SK-MEL-5 (cell line): ENCODE measurements at places on chromosomes 12 and 14. TPM values are rescaled to one million over a fixed set of nuclear protein-coding genes. Genes with fewer than 3 reads are reported as not detected.

DNA sequence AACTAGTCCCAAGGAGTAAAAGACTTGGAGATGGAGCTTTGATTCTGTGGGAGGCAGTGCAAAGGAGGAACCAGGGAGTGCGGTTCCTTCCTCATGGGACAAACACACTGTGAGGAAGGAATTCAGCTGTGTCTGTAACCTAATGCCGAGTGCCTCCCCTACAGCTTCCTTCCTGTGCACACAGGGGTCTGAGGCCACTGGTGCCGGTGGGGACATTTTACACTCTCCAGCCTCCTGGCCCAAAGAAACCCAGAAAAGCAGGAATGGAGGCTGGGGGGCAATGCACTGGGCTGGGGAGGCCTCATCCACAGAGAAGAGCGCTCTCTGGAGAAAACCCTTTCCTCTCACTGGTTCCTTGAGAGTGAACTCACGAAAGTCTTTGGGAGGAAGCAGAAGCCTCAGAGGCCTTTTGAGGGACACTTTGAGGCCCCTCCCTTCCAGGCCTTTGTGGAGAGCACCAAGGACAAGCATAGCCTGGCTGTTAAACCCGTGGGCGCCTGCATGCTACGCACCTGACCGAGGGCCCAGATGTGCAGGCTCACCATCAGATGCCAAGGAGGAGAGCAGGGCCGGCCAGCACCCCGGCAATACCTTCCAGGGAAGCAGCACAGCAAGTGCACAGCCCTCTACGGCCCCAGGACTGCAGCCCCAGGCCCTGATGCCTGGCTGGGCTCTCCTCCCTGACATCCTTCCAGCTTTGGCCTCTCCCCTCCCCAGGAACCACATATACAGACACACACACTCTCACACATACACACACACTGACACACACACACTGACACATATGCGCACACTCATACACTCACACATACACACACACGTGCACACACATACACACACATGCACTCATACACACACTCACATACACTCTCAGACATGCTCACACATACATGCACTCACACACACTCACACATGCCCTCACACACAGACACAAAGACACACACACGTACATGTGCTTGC lies 52.0 kb downstream of the NFKBIA start:
- no peak for DNase-seq

GRCh38 chr14:68312884-68313610 lies 479.8 kb downstream of the ZFP36L1 start:
- no peak for DNase-seq

DNA sequence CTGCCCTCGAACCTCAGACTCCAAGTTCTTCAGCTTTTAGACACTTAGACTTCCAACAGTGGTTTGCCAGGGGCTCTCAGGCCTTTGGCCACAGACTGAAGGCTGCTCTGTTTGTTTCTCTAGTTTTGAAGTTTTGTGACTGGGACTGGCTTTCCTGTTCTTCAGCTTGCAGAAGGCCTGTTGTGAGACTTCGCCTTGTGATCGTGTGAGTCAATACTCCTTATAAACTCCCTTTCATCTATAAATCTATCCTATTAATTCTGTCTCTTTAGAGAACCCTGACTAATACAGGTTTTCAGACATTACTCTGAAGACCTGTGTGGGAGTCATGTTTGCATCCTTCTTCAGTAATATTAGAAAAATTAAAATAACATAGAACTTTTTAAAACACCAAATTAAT lies 289.1 kb downstream of the RMST start:
- DNase-seq = no peak

Gene CISTR
- not detected in 2 replicates for total RNA-seq

- no peak for DNase-seq
These were observed 154.7 kb downstream of the ETV6 start for GRCh38 chr12:11804130-11804529.

GRCh38 chr12:93273834-93274564 lies 103.7 kb upstream of the NUDT4 start:
- no peak for DNase-seq

DNA sequence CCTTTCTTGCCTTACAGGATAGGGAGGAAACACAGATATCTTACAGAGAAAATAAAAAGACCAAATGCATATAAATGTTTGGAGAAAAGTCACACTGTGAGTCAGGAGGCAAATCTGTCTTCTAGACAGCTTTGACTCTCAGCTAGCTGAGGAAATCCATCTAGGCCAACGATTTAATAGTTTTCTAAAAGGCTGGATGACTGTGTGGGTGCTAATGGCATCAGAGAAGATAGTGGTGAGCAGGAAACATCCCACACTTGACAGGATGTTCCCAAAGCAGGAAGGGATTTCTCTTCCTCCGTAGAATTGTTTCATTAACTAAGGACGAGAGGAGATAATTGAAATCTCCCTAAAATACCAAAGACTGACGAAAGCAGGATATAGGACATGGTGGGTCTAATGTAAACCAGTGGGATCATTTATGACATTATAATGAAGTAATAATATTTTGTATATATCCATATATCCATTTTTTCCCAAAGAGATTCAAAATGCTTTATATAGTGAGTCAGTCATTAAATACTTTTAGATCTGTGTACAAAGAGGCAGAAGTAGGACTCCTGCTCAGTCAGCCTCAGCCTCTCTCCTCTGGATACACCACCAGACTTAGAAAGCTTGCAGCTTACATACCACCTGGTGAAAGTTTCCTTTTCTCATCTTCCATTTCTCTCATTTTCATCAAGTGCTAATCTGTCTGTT lies 44.3 kb upstream of the PSMA6 start:
- no peak for DNase-seq

DNA sequence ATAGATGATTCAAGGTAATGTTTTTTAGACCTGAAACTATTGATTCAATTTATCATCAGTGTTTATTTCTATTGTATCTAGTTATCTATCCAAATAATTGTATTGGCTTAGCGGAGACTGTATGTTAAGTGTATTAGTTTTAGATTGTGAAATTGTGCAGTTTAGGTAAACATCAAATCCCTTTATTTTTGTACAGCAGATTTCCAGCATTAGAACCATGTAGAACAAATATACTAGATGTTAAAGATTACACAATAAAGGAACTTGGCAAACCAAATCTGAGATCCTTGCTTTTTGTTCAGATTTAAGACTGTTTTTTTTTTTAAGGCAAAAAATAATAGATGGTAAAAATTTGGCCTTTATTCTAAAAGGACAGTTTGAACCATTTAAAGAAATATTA lies 39.3 kb downstream of the PPM1A start:
- no peak for DNase-seq

Gene CPM
- total RNA-seq = 15.0 and 18.2 TPM in 2 replicates

DNA sequence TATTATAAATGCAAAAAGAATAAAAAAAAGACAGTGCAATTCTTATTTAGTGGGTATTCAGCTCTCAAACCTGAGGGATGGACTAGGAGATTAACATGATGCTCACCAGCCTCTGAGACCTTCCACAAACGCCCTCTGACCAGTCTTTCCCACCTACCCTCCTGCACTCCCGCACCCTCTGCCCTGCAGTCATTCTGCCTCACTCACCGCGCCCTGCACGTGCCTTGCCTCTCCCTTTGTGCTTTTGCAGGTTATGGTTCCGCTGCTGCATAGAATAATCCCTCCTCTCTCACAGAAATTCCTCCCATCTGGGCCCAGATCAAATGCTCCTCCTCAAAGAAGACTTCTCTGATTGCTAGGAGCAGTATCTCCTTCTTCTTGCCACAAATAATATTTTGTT lies 28.5 kb upstream of the TMCC3 start:
- DNase-seq = no peak

DNA sequence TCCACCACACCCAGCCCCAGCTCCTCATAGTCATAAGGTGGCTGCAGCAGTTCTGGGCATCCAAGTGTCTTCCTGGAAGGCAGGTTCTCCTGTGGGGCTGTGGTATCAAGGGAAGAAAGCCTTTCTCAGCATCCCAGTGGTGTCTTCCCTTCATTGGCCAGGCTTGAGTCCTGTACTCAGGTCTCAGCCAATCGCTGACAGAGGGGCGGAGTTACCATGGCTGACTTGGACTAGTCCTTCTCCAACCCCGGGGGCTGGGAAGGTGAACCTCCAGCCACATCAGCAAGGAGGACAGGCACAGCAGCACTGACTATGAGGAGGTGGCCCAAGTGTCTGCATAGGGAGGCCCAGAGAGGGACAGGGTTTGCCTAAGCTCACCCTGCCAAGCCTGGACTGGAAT lies 64.0 kb upstream of the SLC24A4 start:
- no peak for DNase-seq

DNA sequence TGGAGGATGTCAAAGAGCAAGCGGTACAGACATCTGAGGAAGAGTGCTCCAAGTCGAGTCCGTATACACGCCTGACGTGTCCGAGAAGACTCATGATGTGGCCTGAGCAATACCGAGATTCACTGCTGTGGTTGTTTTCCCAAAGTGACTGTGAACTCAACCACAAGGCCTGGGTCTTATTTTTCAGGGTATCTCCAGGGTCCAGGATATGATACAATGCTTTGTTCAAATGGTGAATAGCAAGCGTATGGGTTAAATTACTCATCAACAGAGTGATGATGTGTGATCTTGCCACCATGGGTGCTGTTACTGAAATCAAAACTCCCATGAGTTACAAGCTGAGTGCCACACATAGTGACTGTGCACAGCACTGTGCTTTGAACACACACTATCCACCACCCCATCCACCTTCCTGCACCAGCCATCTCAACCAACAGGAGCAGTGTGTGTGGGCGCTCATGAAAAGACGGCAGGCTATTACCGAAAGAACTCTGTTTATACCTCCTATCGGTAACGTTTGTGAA lies 109.6 kb downstream of the BCAT1 start:
- DNase-seq = no peak

DNA sequence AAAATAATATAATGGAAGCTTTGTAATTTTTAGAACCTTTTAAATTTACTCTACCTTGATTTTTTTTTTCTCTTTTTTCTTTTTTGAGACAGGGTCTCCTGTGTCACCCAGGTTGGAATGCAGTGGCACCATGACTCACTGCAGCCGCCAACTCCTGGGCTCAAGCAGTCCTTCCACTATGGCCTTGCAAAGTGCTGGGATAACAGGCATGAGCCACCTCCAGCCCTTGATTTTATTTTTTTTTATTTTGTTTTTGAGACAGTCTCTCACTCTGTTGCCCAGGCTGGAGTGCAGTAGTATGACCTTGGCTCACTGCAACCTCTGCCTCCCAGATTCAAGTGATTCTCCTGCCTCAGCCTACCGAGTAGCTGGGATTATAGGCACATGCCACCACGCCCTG lies 65.3 kb upstream of the TRAF3 start:
- DNase-seq = no peak

- DNase-seq = no peak
These were observed 380.1 kb downstream of the RAD51B start for GRCh38 chr14:68199554-68200151.

Gene SOAT2
- not detected in 2 replicates for total RNA-seq

GRCh38 chr12:3761116-3761735 lies 8.3 kb upstream of the CRACR2A start:
- no peak for DNase-seq

Gene LALBA
- total RNA-seq = not detected in 2 replicates

DNA sequence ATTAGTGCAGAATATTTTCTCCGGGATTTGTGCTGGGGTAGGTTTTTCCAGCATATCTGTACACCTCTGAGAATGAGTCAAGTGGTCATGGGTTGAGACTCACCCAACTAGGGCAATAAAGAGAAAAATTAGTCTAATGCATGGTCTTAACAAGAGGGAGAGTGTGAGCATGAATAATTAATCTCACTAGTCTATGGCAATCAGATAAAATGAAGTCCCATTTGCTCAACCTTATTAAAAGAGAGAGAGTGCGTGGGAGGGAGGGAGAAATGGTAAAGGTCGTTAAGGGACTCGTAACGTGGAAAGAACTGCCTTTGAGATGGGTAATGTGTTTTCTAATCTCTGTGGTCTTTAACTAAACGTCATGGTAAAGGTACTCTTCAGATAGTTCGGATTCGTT lies 91.6 kb downstream of the TESC start:
- no peak for DNase-seq

DNA sequence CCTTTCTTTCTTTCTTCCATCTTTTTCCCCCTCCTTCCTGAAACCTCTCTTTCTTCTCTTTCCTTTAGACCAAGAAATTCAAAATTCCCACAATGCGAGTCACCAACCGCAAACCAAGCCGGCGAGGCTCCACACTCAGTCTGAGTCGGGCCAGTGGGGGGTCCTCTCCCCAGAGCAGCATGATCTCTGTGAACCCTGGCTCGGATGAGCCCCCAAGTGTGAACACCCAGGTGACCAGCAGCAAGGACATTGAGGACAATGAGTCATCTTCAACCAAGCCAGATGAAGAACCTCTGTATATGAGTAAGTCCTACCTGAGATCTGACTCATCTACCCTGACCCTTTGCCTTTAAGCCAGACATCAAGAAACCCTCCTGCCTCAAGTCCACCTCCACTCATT lies 88.6 kb upstream of the TMEM233 start:
- no peak for DNase-seq

GRCh38 chr14:79693935-79694334 lies 517.4 kb downstream of the DIO2 start:
- DNase-seq = no peak

DNA sequence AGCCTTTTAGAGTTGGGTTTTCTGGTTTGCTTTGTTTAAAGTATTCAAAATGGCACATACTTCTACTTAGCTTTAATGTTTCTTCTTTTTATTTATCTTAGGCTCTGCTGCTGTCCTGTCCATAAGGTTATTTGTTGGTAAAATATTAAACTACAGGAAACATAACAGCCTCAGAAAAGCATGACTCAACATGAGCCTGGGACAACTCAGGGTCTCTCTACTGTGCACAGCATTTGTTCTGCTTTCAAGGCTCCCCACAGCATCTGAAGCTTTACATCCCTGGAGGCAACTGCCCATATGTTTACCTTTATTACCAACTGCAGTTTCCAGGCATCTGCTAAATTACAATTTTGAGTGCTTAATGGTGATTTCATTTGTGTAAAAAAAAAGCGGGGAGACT lies 954.2 kb upstream of the FBXO33 start:
- DNase-seq = no peak

DNA sequence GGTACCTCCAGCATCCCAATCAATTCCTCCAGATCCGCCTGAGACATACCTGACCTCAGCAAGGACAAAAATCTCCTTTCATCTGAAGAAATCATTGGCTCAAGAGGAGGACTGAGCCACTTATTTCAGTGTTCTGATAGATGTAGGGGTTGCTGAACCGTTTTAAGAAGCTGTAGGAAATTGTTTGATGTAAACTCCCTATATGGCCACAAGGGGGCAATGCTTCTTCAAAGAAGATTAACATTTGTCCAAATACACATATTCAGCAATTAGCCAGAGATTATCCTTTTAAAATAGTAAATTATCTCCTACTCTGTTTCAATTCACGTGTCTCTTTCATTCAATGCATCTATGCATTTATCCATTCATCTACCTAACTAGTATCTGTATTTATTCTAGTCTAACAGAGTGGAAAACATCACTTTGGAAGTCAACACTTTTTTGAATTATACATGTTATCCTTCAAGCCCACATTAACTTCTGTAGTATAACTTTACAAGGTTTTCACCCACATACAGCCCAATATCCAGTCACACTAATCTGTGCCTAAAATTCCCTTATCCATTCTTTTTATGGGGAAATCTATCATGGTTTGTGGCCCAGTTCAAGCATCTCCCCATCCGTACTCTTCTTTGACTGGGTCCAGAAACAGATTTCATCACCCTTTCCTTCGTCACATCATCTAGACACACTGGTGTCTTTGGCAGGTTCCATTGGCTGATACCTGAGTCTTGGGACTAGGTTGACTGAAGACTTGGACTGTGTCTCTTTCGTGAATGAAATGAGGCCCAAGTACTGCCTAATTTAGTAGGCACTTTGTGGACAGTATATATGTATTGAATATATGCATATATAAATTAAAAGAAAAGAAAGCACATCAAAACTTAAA lies 411.0 kb upstream of the OR4E1 start:
- peak; percentile 75 for DNase-seq

- DNase-seq = no peak
These were observed 6.1 kb downstream of the KRT4 start for GRCh38 chr12:52807544-52808470.
